Gastrocnemius medialis (tissue), 4 donors: ENCODE measurements at places on chromosomes 7 and 10. TPM values are rescaled to one million over a fixed set of nuclear protein-coding genes. Genes with fewer than 3 reads are reported as not detected.
A peak's percentile ranks its signal among the peaks of the same experiment; 100 is the strongest.

PRKG1 gene
- 38.2 TPM for total RNA-seq

GDF10 gene
- total RNA-seq = 0.20 TPM

FAM180A gene
- not detected for total RNA-seq

ZP3 gene
- not detected for total RNA-seq

CYP3A5 gene
- total RNA-seq = 9.2 TPM

POLL gene
- 33.1 TPM for total RNA-seq

DNA sequence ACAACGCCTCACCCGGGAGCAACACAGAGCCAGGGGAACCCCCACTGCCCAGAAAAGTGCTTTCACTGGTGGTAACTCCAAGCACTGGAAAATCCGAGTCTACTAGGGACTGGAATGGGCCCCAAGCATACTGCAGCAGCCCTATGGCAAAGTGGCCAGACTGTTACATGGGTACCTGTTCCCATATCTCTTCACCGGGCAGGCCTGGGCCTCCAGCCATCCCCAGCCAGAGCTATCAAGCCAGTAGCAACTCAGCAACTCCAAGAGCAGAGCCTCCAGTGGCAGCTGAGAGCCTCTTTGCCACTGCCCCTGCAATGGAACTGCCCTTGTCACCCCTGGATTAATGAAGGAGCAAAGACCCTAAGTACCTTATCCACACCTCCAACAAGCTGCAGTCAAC is 73.5 kb downstream of the HBP1 start:
- no peaks in the 10 kb centered on the region for H3K36me3 ChIP-seq
- H3K4me1 ChIP-seq = no peaks in the 10 kb centered on the region
- H3K27ac ChIP-seq = no peak overlapping the region
- H3K27me3 ChIP-seq = no peaks in the 10 kb centered on the region
- DNase-seq = no peak
- H3K4me3 ChIP-seq = no peak overlapping the region

- H3K4me3 ChIP-seq = no peak overlapping the region
- H3K4me1 ChIP-seq = no peaks in the 10 kb centered on the region
- no peak overlapping the region for H3K27ac ChIP-seq
- H3K36me3 ChIP-seq = no peaks in the 10 kb centered on the region
- no peaks in the 10 kb centered on the region for H3K27me3 ChIP-seq
Observed at GRCh38 chr7:94133460-94133859, 129.3 kb upstream of the BET1 start.

DNA sequence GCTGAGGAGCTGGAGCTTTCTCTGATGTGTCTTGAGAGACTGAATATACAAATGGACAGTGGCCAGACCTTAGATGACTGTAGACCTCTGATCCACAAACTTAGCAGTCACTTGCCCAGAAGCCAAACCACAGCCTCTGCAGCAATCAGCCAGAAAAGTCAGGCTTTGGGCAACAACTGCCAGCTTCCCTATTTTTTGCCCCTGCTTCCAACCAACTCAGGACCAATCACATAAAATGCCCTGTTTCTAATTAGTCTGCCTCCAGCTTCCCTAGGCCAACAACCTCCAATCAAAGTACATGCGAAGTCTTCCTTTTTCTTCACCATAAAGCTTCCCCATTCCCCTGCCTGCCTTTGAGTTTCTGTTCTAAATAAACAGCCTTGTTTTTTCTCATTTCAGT is 37.8 kb upstream of the CACUL1 start:
- H3K27me3 ChIP-seq = no peaks in the 10 kb centered on the region
- H3K4me1 ChIP-seq = no peaks in the 10 kb centered on the region
- no peaks in the 10 kb centered on the region for H3K36me3 ChIP-seq
- DNase-seq = peak; percentile 37
- no peak overlapping the region for H3K27ac ChIP-seq

- H3K27ac ChIP-seq = no peak overlapping the region
- DNase-seq = no peak
- no peaks in the 10 kb centered on the region for H3K27me3 ChIP-seq
Observed at GRCh38 chr7:762885-763284, 35.8 kb upstream of the PRKAR1B start.

GRCh38 chr7:80643336-80643915 is 5.0 kb downstream of the CD36 start:
- no peak for DNase-seq
- H3K27ac ChIP-seq = peak overlapping the region; percentile 82
- H3K4me3 ChIP-seq = peak overlapping the region; percentile 48
- no peaks in the 10 kb centered on the region for H3K27me3 ChIP-seq
- H3K36me3 ChIP-seq = no peaks in the 10 kb centered on the region

DNA sequence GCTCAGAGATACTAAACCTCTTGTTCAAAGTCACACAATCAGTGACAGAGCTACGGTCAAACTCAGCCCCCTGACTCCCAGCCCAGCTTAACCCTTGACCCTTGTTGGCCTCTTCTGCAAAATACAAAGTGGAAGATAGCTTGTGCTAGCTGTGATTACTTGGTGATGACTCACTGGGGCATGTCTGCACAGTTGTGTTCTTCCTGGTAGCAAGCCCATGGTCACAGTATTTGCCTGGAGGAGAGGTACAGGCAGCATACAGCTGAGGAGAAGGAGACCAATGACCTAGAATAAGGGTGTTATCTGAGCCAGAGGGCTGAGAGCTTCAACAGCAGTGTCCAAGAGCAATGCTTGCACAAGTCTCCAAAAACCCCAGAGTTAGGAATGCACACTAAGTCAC is 5.7 kb upstream of the HSPA12A start:
- no peak overlapping the region for H3K27ac ChIP-seq
- H3K36me3 ChIP-seq = no peaks in the 10 kb centered on the region
- peaks cover 4% of the 10 kb centered on the region for H3K4me1 ChIP-seq
- DNase-seq = no peak

- H3K4me1 ChIP-seq = peaks cover 22% of the 10 kb centered on the region
- no peaks in the 10 kb centered on the region for H3K36me3 ChIP-seq
- H3K4me3 ChIP-seq = no peak overlapping the region
- no peaks in the 10 kb centered on the region for H3K27me3 ChIP-seq
- no peak for DNase-seq
- H3K27ac ChIP-seq = no peak overlapping the region
Observed at GRCh38 chr10:5816170-5816569, 2.9 kb upstream of the GDI2 start.

DNA sequence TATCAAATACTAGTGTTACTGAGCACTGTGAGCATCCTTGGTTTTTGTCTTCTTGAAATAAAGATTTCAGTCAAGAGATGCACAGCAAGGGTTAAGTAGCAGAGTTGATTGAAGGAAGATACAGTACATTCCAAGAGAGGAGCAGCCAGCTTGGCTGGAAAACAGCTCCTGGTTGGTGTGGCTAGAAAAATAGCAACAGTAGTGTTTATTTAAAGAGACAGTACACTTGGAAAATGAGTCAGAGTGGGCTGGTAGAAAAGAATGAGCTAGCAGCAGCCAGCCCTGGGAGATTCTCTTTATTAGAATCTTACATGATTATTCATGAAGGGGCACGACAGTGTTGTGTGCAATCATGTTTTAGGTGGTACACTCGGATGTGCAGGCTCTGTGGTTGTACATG is 1016.4 kb upstream of the SORCS1 start:
- no peak for DNase-seq
- no peaks in the 10 kb centered on the region for H3K4me1 ChIP-seq
- no peak overlapping the region for H3K27ac ChIP-seq

GRCh38 chr7:75965617-75966016 is 28.8 kb downstream of the TMEM120A start:
- H3K4me1 ChIP-seq = peaks cover 73% of the 10 kb centered on the region
- H3K27me3 ChIP-seq = no peaks in the 10 kb centered on the region
- no peak for DNase-seq
- H3K36me3 ChIP-seq = no peaks in the 10 kb centered on the region

DNA sequence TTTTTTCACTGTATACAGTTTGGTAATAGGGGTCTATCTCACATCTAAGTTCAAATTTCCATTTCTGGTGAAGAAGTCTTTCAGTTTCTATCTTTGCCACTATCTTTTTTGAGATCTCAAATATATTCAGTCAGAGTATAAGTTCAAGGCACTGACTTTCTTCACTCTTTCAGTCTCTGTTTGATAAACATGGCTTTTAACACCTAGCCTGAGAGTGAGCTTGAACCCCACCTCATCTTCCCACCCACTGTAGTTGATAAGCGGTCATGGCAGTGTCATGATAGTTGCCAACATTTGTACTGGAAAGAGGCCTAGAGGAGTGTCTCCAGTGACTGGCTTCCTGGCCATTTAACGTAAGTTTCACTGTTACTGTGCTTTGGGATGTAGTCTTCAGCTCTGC is 41.2 kb upstream of the AGR3 start:
- H3K36me3 ChIP-seq = no peaks in the 10 kb centered on the region

GRCh38 chr10:385571-386300 is 250.5 kb downstream of the ZMYND11 start:
- peaks cover 50% of the 10 kb centered on the region for H3K36me3 ChIP-seq
- no peaks in the 10 kb centered on the region for H3K27me3 ChIP-seq
- peaks cover 1% of the 10 kb centered on the region for H3K4me1 ChIP-seq
- no peak overlapping the region for H3K27ac ChIP-seq

- no peaks in the 10 kb centered on the region for H3K4me1 ChIP-seq
- H3K36me3 ChIP-seq = no peaks in the 10 kb centered on the region
- H3K27ac ChIP-seq = no peak overlapping the region
- H3K4me3 ChIP-seq = no peak overlapping the region
- DNase-seq = peak; percentile 47
- no peaks in the 10 kb centered on the region for H3K27me3 ChIP-seq
Observed at GRCh38 chr10:128011059-128011979, 104.4 kb downstream of the PTPRE start.

- no peak for DNase-seq
- H3K27ac ChIP-seq = no peak overlapping the region
- no peaks in the 10 kb centered on the region for H3K27me3 ChIP-seq
- H3K4me3 ChIP-seq = no peak overlapping the region
- H3K36me3 ChIP-seq = no peaks in the 10 kb centered on the region
- H3K4me1 ChIP-seq = peaks cover 3% of the 10 kb centered on the region
Observed at GRCh38 chr10:79342811-79343561, 4.3 kb upstream of the PPIF start.

- H3K4me1 ChIP-seq = no peaks in the 10 kb centered on the region
- DNase-seq = no peak
- H3K36me3 ChIP-seq = no peaks in the 10 kb centered on the region
- no peak overlapping the region for H3K27ac ChIP-seq
- H3K27me3 ChIP-seq = no peaks in the 10 kb centered on the region
Observed at GRCh38 chr7:39560408-39560807, 5.8 kb upstream of the YAE1 start.

- H3K27me3 ChIP-seq = no peaks in the 10 kb centered on the region
- no peak overlapping the region for H3K27ac ChIP-seq
- no peak overlapping the region for H3K4me3 ChIP-seq
- no peaks in the 10 kb centered on the region for H3K36me3 ChIP-seq
Observed at GRCh38 chr10:119502209-119502608, 40.3 kb downstream of the RGS10 start.

GRCh38 chr7:113414401-113415035 is 296.2 kb upstream of the SMIM30 start:
- DNase-seq = no peak
- H3K4me1 ChIP-seq = no peaks in the 10 kb centered on the region
- H3K36me3 ChIP-seq = no peaks in the 10 kb centered on the region
- H3K27me3 ChIP-seq = no peaks in the 10 kb centered on the region

GRCh38 chr10:115441907-115442545 is 348.9 kb downstream of the ATRNL1 start:
- H3K27me3 ChIP-seq = no peaks in the 10 kb centered on the region
- H3K27ac ChIP-seq = no peak overlapping the region
- DNase-seq = no peak
- no peaks in the 10 kb centered on the region for H3K4me1 ChIP-seq

GRCh38 chr7:74115326-74115725 is 31.7 kb downstream of the LIMK1 start:
- H3K4me3 ChIP-seq = no peak overlapping the region
- H3K36me3 ChIP-seq = no peaks in the 10 kb centered on the region
- no peak for DNase-seq
- no peak overlapping the region for H3K27ac ChIP-seq
- H3K27me3 ChIP-seq = no peaks in the 10 kb centered on the region
- H3K4me1 ChIP-seq = no peaks in the 10 kb centered on the region

- no peaks in the 10 kb centered on the region for H3K4me1 ChIP-seq
- no peaks in the 10 kb centered on the region for H3K36me3 ChIP-seq
- peak overlapping the region; percentile 50 for H3K4me3 ChIP-seq
- no peak for DNase-seq
- peaks cover 17% of the 10 kb centered on the region for H3K27me3 ChIP-seq
Observed at GRCh38 chr7:76260171-76260703, 42.2 kb upstream of the HSPB1 start.

DNA sequence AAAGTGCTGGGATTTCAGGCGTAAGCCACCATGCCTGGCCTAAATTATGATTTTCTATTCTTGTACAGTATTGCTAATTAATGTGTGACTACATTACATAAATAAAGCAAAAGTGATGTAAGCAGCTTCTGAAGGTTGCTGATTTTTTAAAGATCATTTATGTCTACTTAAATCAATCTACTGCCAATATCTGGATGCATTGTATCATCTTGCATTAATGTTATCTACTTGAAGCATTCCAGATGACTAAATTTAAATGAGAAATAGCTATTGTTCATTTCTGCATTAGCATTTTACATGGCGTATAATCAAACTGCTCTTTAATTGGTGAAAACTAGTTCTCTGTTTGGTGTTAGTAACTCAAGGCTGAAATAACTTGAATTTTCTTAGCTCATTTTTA is 37.1 kb upstream of the HIBADH start:
- H3K4me1 ChIP-seq = no peaks in the 10 kb centered on the region
- DNase-seq = no peak
- H3K4me3 ChIP-seq = no peak overlapping the region
- H3K36me3 ChIP-seq = no peaks in the 10 kb centered on the region
- no peaks in the 10 kb centered on the region for H3K27me3 ChIP-seq

DNA sequence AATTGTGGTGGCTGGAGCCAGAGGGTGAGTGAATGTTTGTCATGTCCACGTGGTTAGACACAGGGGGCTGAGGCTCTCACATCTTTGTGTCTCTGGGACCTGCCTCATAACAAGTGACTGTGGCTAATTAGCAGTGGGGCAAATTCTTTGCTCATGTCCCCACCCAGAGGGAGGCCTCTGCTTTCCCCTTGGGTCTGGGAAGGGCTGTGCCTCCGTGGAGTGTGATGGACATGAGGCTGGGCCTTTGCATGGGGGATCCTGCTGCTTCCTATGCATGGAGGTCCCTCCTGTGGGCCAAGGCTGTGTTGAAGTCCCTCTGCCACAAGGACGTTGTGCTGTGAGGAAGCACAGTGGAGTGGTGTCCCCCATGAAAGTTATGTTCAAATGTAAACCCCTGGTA is 327.4 kb upstream of the SHH start:
- no peak overlapping the region for H3K27ac ChIP-seq
- no peak overlapping the region for H3K4me3 ChIP-seq
- no peaks in the 10 kb centered on the region for H3K4me1 ChIP-seq
- H3K36me3 ChIP-seq = no peaks in the 10 kb centered on the region
- no peak for DNase-seq

DNA sequence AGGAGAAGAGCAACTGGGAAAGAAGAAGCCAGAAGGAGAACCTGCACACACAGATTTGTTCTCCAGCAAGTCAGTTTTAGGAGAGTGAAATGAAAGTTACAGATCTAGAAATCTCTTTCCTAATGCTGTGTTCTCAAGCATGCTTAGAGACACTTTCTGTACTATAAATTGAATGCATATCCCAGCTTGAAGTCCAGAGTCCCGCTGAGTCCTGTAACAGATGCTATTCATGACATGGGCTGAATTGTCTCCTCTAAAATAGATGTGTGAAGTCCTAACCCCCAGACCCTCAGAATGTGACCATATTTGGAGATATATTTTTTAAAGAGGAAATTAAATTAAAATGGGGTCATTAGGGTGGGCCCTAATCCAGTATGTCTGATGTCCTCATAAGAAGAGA is 46.9 kb upstream of the GJD4 start:
- H3K27ac ChIP-seq = no peak overlapping the region
- DNase-seq = no peak
- H3K36me3 ChIP-seq = no peaks in the 10 kb centered on the region
- no peak overlapping the region for H3K4me3 ChIP-seq
